Vagina (tissue), 2 donors: ENCODE measurements at places on chromosomes 5 and 9. TPM values are rescaled to one million over a fixed set of nuclear protein-coding genes. Genes with fewer than 3 reads are reported as not detected.

Gene KIAA0825
- total RNA-seq: 2.5 TPM

DNA sequence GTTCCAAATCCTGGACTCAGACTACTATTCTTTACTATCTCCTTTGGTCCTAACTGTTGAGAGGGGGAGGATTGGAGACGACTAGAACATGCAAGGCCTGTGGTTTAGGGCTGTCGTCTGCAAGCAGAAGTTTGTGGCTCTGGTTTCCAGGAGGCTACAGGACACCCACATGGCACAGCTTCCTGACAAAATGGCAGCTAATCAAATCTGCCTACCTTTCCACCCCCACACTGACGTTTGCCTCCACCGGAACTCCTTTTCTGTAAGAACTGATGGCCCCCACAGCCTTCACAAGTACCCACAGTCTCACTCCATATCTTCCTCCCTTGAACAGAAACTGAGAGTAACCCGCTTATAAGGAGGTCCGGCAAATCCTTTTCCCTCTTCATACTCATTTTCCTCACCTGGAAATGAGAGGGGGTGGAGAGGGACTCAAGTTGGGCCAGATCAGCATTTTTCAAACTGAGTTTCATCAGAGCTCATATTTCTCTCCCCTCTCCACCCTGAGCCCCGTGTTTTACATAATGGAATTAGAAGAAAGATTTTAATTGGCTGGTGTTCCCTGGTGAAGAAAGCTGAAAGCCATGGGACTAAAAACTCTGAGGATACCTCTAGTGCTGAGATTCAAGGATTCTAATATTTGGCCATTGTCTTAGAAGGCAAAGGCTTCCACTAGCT, 5.2 kb downstream of the SLC31A2 start:
- H3K27ac ChIP-seq: no peak overlapping the region
- H3K4me3 ChIP-seq: no peak overlapping the region
- no peaks in the 10 kb centered on the region for H3K27me3 ChIP-seq

Gene BRD3
- total RNA-seq: 20.4 TPM

DNA sequence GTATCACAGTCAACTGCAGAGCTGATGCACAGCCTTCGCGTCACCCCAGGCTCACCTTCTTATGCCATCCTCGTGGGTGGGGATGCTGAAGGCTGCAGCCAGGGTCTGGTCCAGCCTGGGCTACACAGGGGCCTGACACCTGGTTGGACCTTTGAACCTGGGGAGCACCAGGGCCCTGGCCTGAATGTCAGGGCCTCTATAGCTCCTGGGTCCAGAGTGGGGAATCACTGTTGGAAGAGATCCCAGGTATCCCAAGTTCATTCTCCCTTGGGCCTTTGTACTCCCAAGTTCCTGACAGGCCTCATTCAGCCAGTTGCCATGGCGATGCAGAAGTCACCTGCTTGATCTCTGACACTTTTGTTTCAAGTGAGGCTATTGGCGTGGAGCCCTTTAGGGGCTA, 43.8 kb downstream of the ZNF618 start:
- DNase-seq: no peak
- no peaks in the 10 kb centered on the region for H3K36me3 ChIP-seq
- H3K4me1 ChIP-seq: no peaks in the 10 kb centered on the region
- H3K27me3 ChIP-seq: no peaks in the 10 kb centered on the region

Gene ANAPC2
- total RNA-seq: 30.0 TPM

GRCh38 chr9:137198051-137198901, 2.3 kb downstream of the TPRN start:
- peaks cover 80% of the 10 kb centered on the region for H3K4me1 ChIP-seq
- H3K36me3 ChIP-seq: no peaks in the 10 kb centered on the region
- peak overlapping the region; percentile 61 for H3K4me3 ChIP-seq
- no peaks in the 10 kb centered on the region for H3K27me3 ChIP-seq

DNA sequence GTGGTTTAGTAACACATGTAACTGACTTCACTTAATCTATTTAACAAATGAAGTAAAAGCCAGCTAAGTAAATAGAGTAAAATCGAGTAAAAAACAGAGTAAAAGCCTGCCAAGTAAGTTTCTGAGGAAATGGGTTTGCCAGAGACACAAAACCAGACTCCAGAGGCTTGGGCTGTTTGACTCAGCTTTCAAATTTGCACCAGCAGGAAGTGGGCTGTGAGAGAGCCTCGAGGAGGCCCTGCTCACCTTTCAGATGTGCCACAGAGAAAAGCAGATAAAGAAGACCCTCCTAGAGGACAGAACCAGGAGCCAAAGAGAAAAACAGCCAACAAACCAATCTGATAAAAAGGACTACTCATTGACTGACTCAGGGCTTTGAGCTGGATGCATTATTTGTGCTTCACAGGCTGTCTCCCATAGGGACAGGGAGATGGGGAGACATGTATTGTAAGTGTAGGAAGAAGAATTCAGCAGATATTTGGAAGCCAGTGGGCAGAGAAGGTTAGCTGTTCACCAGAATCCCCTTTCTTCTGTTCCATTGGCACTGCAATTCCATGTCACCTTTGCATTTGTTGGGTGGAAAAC, 14.4 kb upstream of the AMACR start:
- no peaks in the 10 kb centered on the region for H3K4me1 ChIP-seq
- DNase-seq: no peak
- no peak overlapping the region for H3K4me3 ChIP-seq
- H3K36me3 ChIP-seq: no peaks in the 10 kb centered on the region
- H3K27ac ChIP-seq: no peak overlapping the region
- no peaks in the 10 kb centered on the region for H3K27me3 ChIP-seq

DNA sequence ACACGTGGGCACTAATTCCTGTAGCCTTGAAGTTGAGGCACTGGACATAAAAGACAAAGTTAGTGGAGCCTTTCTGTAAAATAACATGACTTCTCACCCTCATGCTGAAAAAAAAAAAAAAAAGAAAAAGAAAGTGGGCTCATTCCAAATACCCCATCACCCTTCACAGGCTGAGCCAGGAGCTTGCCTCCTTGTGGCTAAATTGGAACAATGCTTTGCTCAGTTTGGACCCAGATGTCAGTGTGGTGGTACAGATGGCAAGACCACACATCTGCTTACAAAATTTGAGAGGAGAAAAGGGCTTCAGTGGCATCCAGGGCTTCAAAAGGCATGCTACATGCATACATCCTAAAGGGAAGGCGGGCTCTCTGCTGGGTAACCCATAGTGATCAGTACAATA, 342.8 kb downstream of the EBF1 start:
- H3K4me3 ChIP-seq: no peak overlapping the region
- no peaks in the 10 kb centered on the region for H3K27me3 ChIP-seq
- H3K27ac ChIP-seq: no peak overlapping the region

DNA sequence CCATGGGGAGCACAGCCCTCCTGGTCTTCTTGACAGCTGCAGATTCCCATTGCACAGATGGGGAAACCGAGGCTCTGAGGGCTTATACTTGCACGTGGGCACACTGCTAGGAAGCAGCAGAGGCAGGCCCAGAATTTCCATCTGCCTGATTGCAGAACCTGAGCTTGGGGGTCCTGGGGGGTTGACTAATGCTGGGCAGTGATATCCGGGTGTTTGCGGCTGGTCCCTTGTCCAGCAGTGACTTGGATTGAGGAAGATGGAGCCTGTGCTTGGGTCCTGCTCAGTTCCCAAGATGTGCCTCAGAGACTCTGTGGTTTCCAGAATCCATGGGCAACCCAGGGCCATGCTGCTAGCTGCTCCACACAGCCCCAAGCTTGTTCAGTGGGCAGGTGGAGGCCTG, 91.2 kb downstream of the PHF2 start:
- H3K4me3 ChIP-seq: no peak overlapping the region
- H3K27me3 ChIP-seq: no peaks in the 10 kb centered on the region
- no peaks in the 10 kb centered on the region for H3K4me1 ChIP-seq
- no peaks in the 10 kb centered on the region for H3K36me3 ChIP-seq

DNA sequence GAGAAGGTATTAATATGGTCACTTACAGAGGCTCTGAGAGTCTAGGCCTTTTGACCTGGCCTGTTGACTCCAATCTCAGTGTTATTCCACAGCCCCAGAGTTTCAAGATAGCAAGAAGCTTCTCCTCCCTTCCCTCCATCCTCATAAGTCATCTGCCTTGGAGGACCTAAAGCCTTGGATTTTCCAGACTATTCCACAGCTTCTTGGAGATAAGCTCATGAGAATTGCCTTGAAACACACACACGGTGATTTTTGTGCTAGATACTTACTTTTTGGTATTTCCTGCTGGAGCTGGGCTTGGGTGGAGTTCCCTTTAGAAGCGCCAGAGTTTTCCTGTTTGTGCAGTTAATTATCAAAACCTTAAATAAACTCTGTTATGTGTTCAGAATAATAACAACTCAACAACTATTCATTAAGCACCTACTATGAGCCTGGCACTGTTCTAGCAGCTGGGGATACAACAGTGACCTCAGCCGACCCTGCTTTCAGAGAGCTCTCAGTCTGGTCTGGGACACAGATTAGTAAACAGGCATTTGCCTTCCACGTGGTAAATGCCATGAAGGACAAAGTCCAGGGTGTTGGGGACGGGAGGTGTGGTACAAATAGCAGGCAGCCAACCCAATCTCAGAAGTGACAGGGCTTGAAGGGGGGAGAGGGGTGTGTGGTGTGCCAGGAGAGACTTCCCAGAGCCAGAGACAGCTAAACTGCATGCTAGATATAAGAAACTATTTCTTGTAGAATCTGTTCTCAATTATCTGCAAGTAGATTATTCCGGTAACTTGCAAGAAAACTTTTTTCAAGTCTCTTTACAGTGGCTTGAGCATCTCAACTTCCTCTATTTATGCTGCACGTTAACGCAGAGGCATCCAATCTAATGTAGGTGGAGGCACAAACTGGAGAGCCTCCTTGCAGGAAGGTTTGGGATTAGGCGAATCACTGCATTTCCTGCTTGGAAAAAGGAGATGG, 55.9 kb upstream of the KLF9 start:
- H3K4me3 ChIP-seq: no peak overlapping the region
- DNase-seq: no peak
- no peaks in the 10 kb centered on the region for H3K36me3 ChIP-seq
- H3K27ac ChIP-seq: peak overlapping the region; percentile 75
- H3K4me1 ChIP-seq: peaks cover 54% of the 10 kb centered on the region

Gene CDH9
- total RNA-seq: not detected

Gene MARCOL
- not detected for total RNA-seq

GRCh38 chr5:14870337-14871213, 1.0 kb downstream of the ANKH start:
- H3K27me3 ChIP-seq: no peaks in the 10 kb centered on the region
- no peak for DNase-seq
- no peaks in the 10 kb centered on the region for H3K36me3 ChIP-seq
- peak overlapping the region; percentile 90 for H3K4me3 ChIP-seq

DNA sequence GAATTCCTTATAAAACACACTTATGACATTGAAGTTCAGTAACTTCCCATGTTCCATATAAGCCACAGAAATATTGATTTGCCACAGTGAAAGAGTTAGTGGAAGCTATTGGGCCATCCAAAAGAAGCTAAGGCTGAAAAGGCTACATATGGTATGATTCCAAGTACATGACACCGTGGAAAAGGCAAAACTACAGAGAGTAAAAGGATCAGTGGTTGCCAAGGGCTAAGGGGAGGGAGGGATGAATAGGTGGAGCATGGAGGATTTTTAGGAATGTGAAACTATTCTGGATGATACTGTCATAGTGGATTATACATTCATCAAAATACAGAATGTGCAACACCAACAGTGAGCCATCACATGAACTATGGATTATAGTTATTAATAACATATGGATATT, 109.7 kb downstream of the F2RL2 start:
- no peaks in the 10 kb centered on the region for H3K36me3 ChIP-seq
- no peaks in the 10 kb centered on the region for H3K27me3 ChIP-seq
- H3K27ac ChIP-seq: no peak overlapping the region
- H3K4me1 ChIP-seq: no peaks in the 10 kb centered on the region
- H3K4me3 ChIP-seq: no peak overlapping the region
- DNase-seq: no peak

Gene FNIP1
- total RNA-seq: 29.5 TPM

GRCh38 chr5:158877124-158877581, 222.6 kb downstream of the EBF1 start:
- H3K4me3 ChIP-seq: no peak overlapping the region
- no peaks in the 10 kb centered on the region for H3K36me3 ChIP-seq
- H3K27me3 ChIP-seq: no peaks in the 10 kb centered on the region
- peaks cover 44% of the 10 kb centered on the region for H3K4me1 ChIP-seq

Gene ACOT12
- not detected for total RNA-seq

Gene UIMC1
- total RNA-seq: 42.2 TPM

DNA sequence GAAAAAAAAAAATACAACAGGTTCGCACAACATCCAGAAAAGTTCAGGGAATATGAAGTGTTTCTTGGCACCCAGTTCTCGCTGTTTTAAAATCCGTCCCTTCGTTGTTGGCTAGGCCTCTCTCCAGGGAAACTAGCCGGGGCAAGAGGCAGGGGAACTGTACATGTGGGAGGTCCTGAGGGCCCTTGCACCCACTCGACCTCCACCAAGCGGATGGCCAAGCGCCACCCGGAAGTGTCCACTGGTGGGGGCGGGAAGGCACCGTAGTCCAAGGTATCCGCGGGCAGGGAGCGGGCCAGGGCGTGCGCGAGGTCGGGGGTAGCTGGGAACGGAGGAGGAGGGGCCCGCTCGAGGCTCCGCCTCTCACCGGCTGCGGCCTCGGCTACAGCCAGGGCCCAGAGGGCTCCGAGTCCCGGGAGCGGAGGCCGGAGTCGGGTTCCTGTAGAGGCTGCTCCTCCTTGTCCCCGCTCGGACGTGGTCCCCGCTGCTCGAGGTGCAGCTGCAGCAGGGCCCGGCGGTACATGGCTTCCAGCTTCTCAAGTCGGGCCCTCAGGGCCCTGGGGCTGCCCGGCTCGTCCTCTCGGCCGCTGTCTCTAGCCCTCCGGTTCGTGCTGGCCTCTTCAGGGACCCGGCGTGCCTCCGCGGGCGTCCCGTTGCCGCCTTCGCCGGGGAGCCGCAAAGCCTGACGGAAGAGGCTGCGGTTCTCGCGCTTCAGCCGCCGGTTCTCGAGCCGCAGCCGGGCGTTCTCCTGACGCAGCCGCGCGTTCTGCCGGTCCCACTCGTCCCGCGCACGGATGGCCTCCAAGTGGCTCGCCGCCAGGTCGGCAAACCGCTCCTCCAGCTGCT, 720 bp downstream of the TUSC1 start:
- H3K27ac ChIP-seq: peak overlapping the region; percentile 95
- H3K4me3 ChIP-seq: peak overlapping the region; percentile 91
- H3K4me1 ChIP-seq: peaks cover 30% of the 10 kb centered on the region
- H3K36me3 ChIP-seq: no peaks in the 10 kb centered on the region
- DNase-seq: no peak

Gene SLC6A19
- total RNA-seq: not detected

DNA sequence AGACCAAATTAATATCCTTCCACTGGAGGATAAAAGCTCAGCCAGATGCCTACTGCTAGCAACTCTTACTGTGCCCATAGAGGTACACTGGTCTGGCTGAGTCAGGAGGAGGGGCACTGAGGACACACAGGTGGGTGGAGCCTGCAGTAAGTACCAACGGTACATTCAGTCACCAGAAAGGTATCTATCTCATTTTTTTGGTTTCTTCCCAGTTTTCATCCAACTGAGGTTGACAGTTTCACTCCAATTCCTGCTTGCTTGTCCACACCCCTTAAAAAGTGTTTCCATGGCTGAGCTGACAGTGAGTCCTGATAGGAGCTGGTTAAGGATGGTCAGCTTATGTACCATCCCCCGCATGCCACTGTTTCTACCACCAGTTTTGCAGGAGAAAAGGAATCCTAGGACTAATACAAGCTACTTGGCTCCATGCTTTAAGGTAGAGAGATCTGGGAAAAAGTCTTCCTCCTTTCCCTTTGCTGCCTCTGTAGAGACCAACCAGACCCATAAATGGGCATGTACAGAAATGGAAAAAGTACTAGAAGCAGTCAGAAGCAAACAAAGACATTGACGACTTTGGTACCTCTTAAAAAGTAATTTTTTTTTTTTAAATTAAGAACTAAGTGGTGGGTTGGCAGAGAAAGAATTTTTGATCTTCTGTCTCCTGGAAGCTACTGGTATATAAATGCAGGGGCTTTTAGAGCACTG, 3.2 kb downstream of the ELL2 start:
- no peak for DNase-seq
- H3K27me3 ChIP-seq: no peaks in the 10 kb centered on the region
- no peaks in the 10 kb centered on the region for H3K36me3 ChIP-seq
- peak overlapping the region; percentile 91 for H3K4me3 ChIP-seq
- H3K4me1 ChIP-seq: peaks cover 60% of the 10 kb centered on the region
